A673 (cell line): ENCODE measurements at places on chromosomes 5 and 9. TPM values are rescaled to one million over a fixed set of nuclear protein-coding genes. Genes with fewer than 3 reads are reported as not detected.

DNA sequence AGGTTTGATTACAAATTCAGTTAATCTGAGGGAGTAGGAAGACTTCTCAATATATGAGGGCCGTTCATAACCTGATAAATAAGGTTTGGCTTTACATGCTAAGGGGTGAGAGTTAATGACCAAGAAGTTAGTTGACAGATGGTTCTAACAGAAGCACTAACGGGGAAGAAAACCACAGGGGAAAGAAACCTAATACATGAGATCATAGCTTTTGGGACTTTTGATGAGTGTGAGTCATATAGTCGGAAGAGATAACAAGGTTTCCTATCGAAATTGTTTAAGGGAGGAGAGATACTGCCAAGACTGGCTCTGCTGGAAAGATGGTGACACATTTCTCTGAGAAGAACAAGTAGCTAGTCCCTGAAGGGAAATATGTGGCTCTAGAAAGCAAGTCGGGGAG is 140.1 kb downstream of the COX7C start:
- no peaks in the 10 kb centered on the region for H3K36me3 ChIP-seq
- no peaks in the 10 kb centered on the region for H3K27me3 ChIP-seq
- H3K4me1 ChIP-seq: no peaks in the 10 kb centered on the region
- DNase-seq: peak; percentile 26
- H3K4me3 ChIP-seq: no peak overlapping the region
- H3K27ac ChIP-seq: no peak overlapping the region

Gene URM1
- 67.0 and 84.8 TPM in 2 replicates for total RNA-seq

Gene TLX3
- total RNA-seq: not detected in 2 replicates

Gene CDH9
- total RNA-seq: not detected in 2 replicates

DNA sequence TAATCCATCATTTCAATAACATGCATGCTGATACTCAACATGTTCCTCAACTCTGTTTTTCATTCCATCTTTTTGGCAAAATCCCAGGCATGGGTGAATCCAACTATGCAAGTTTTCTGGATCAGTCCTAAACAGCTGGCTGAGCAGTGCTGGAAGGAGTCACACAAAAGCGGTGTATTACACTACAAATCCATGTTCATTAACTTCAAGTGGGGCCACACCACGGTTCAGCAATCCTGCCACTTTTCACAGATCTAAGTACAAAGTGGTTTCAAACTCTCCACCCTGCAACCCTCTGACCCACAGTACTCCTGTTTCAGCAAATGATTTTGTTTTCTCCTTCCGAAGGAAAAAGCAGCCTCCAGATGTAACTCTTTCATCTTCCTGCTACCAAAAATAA is 222.5 kb downstream of the EPB41L4A start:
- H3K27ac ChIP-seq: no peak overlapping the region
- no peak for DNase-seq
